ENCODE measurements at places on chromosomes 12 and 14.

DNA sequence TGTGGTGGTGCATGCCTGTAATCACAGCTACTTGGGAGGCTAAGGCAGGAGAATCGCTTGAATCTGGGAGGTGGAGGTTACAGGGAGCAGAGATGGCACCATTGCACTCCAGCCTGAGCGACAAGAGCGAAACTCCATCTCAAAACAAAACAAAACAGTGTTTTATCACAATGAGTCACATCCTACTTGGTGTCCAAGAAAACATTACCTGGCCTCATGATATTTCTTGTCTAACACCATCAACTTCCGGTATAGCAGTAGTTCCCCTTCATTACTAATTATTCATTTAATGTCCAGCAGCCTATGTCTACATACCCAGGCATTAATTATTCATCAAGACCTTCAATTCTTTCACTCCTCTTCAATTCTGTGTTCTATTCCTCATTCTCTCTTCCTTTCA, 115.5 kb downstream of the CCDC59 start:
- no peak for DNase-seq
- no peak overlapping the region for H3K27ac ChIP-seq
- H3K27me3 ChIP-seq: no peaks in the 10 kb centered on the region
- no peak overlapping the region for H3K4me3 ChIP-seq
- H3K4me1 ChIP-seq: no peaks in the 10 kb centered on the region

GRCh38 chr12:71460850-71461609, 21.4 kb downstream of the LGR5 start:
- no peaks in the 10 kb centered on the region for H3K27me3 ChIP-seq
- no peak overlapping the region for H3K4me3 ChIP-seq
- DNase-seq: peak; percentile 18
- H3K27ac ChIP-seq: no peak overlapping the region
- no peaks in the 10 kb centered on the region for H3K36me3 ChIP-seq
- no peaks in the 10 kb centered on the region for H3K4me1 ChIP-seq

GRCh38 chr12:76713986-76714385, 49.9 kb upstream of the ZDHHC17 start:
- no peak overlapping the region for H3K27ac ChIP-seq
- no peaks in the 10 kb centered on the region for H3K36me3 ChIP-seq
- no peak for DNase-seq
- no peak overlapping the region for H3K4me3 ChIP-seq
- no peaks in the 10 kb centered on the region for H3K27me3 ChIP-seq

GRCh38 chr14:73526036-73526984, 10.6 kb upstream of the ACOT1 start:
- no peaks in the 10 kb centered on the region for H3K4me1 ChIP-seq
- DNase-seq: no peak
- H3K27ac ChIP-seq: no peak overlapping the region

GRCh38 chr12:118714051-118714460, 267.3 kb upstream of the SRRM4 start:
- H3K27me3 ChIP-seq: no peaks in the 10 kb centered on the region
- no peaks in the 10 kb centered on the region for H3K36me3 ChIP-seq
- H3K4me3 ChIP-seq: no peak overlapping the region
- H3K4me1 ChIP-seq: no peaks in the 10 kb centered on the region
- peak; percentile 17 for DNase-seq
- no peak overlapping the region for H3K27ac ChIP-seq

- H3K27me3 ChIP-seq: no peaks in the 10 kb centered on the region
- H3K4me3 ChIP-seq: no peak overlapping the region
- H3K36me3 ChIP-seq: no peaks in the 10 kb centered on the region
- H3K27ac ChIP-seq: no peak overlapping the region
- DNase-seq: no peak
Observed at GRCh38 chr12:107458163-107458562, 227.4 kb upstream of the PWP1 start.

DNA sequence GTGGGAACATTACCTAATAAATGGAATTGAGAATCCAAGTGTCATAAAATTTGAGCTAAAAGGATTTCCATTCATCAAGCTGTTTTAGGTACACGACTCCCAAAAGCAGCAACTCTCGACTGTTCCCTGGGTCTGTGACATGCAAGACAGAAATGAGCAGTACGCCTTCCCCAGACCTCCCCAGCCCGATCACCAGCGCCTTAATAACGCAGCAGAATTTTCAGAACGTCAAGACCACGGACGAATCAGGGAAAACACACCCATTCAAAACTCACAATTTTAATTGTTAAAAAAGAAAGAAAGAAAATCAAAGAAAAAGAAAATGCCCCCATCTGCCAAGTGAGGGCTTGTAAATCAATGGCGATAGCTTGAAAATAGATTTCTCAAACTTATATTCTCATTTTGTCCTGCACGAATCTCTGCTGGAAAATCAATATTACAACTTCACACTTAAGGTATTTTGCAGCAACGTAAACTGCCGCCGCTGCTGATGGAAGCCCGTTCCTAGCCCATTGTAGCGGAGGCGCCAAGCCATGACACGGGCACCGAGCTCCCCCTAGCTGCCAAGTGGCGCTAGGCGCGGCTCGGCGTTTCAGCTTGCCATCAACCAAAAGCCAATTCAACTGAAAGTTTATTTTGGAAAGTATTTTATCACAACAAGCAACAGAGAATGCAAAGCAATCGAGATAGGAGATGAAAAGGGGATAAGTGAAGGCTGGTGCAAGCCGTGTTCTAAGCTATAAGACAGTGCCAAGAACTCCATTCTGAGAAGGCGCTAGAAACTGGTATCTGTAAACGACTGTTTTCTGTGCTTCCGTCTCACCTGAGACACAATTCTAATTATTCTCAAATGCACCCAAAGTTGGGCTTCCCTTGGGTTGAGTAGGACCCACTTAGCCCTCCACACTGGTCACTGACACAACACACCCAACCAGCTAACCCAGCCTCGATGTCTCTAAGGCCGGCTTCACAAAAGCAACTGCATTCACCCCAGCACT, 5.5 kb downstream of the BCL11B start:
- no peak overlapping the region for H3K27ac ChIP-seq
- H3K27me3 ChIP-seq: peaks cover 52% of the 10 kb centered on the region
- peaks cover 18% of the 10 kb centered on the region for H3K4me1 ChIP-seq
- no peak overlapping the region for H3K4me3 ChIP-seq
- peak; percentile 86 for DNase-seq

DNA sequence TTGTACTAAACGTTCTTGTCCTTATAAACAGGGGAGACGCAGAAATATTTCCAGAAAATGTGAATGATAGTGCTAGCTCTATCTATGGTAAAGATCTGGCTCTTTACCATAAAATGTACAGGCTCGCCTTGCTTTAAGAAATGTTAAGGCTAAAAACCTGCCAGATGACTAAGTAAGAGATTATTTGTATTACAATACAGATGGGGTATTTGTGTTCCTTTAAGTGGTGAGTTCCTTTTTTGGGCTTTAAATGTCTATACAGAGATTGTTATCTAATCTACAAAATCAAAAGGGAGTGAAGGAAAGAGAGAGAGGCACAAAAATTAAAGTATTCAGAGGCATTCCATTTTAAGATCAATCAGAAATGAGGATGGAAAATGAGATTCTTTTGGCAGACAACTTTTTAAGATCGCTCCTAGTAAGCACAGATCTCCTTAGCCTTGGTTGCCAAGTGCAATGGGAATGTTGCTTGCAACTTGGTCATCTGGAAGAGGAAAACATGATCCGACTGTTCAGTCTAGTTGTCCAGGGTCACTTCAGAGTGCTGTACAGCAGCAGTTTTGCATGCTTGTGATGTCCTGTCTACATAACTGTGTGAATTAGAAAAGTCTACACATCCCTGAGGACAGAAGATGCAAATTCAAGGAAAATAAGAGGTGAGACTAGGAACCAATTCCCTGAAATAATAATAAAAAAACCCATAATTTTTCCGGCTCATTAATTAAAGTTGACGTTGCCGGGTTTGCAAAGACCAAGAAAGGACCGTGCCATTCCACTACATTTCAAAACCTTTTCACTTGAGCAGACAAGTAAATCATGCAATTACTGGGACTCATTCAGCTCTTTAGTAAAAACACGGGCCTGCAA, 380.8 kb downstream of the EGLN3 start:
- DNase-seq: no peak
- H3K4me3 ChIP-seq: no peak overlapping the region
- no peaks in the 10 kb centered on the region for H3K36me3 ChIP-seq
- H3K27me3 ChIP-seq: no peaks in the 10 kb centered on the region
- H3K4me1 ChIP-seq: no peaks in the 10 kb centered on the region
- H3K27ac ChIP-seq: no peak overlapping the region

- peak; percentile 92 for DNase-seq
- peak within 1 kb of the TSS; percentile 99 for H3K4me3 ChIP-seq
- H3K4me1 ChIP-seq: peaks cover 18% of the 10 kb centered on the region
- no peaks in the 10 kb centered on the region for H3K36me3 ChIP-seq
Observed at GRCh38 chr14:32077081-32078022, at the start of gene ARHGAP5. Gene ARHGAP5, plus strand, starts transcription at chr14:32077304. Its CDS starts 13,366 bp downstream, at chr14:32090670.

- H3K4me3 ChIP-seq: no peak overlapping the region
- DNase-seq: peak; percentile 34
- no peaks in the 10 kb centered on the region for H3K27me3 ChIP-seq
- H3K36me3 ChIP-seq: no peaks in the 10 kb centered on the region
- H3K27ac ChIP-seq: no peak overlapping the region
- H3K4me1 ChIP-seq: peaks cover 4% of the 10 kb centered on the region
Observed at GRCh38 chr14:51897791-51898355, 37.5 kb downstream of the GNG2 start.

DNA sequence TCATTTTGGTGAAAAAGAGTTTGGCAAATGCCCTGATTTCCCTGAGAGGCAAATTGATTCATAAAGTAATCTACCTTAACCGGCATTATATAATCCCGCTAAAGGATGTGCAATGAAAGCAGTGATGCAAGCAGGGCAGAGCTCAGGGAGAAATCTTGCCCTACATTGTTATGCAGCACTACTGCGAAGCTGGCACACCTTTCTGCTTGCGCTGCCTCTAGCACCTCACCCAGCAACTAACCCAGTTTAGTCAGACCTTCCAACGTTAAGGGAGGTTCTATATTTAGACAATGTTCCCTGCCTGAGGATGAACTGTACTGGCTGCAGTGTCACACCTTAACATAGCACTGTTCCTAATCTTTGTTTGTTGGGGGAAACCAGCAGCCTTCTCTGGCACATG, 60.8 kb upstream of the CCDC196 start:
- no peaks in the 10 kb centered on the region for H3K27me3 ChIP-seq
- H3K27ac ChIP-seq: no peak overlapping the region
- H3K4me3 ChIP-seq: no peak overlapping the region
- DNase-seq: no peak

- H3K4me1 ChIP-seq: no peaks in the 10 kb centered on the region
- H3K4me3 ChIP-seq: no peak overlapping the region
- peaks cover 3% of the 10 kb centered on the region for H3K27me3 ChIP-seq
- H3K36me3 ChIP-seq: no peaks in the 10 kb centered on the region
Observed at GRCh38 chr12:119363490-119363889, 29.0 kb downstream of the CCDC60 start.

GRCh38 chr12:111841236-111841749, 735 bp upstream of the MAPKAPK5 start:
- peak overlapping the region; percentile 97 for H3K27ac ChIP-seq
- H3K4me3 ChIP-seq: peak overlapping the region; percentile 96
- H3K4me1 ChIP-seq: peaks cover 31% of the 10 kb centered on the region
- H3K36me3 ChIP-seq: peaks cover 23% of the 10 kb centered on the region

DNA sequence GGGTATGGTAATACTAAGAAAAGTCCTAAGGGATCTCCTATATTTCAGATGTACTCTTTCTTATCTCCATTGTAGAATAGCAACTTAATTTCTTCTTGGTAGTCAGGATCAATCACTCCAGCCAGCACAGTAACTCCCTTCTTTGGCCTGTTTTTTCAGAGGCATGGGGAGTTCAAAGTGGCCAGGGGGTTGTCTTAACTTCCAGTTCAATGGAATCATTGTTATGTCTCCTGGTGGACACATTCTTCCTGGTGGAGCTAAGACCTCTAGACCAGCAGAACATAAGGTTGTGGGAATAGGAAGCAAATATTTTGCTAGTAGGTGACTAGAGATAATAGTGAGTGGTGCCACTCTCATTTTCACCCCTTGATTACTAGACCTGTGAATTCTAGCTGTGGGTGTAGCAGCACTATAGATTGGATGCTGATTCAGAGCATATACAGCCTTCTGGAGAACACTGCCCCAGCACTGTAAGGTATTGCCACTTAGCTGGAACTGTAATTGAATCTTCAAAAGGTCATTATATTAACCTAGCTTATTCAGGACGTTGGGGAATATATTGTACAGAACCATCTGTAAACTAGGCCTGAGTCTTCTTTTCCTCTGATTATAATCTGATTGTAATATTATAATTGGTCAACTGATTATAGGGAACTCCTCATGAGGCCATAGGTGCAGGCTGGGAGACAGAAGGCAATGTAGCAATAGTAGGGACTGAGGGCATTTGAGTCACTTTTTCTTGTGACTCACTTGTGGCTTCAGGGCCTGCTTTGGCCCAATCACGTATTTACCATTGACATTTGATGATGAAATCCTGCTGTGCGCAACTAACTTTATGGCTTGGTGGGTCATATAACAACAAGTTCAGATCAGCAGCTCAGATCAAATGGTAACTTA, 60.2 kb upstream of the ATP2B1 start:
- no peaks in the 10 kb centered on the region for H3K27me3 ChIP-seq
- DNase-seq: no peak
- H3K4me1 ChIP-seq: no peaks in the 10 kb centered on the region
- H3K27ac ChIP-seq: no peak overlapping the region

DNA sequence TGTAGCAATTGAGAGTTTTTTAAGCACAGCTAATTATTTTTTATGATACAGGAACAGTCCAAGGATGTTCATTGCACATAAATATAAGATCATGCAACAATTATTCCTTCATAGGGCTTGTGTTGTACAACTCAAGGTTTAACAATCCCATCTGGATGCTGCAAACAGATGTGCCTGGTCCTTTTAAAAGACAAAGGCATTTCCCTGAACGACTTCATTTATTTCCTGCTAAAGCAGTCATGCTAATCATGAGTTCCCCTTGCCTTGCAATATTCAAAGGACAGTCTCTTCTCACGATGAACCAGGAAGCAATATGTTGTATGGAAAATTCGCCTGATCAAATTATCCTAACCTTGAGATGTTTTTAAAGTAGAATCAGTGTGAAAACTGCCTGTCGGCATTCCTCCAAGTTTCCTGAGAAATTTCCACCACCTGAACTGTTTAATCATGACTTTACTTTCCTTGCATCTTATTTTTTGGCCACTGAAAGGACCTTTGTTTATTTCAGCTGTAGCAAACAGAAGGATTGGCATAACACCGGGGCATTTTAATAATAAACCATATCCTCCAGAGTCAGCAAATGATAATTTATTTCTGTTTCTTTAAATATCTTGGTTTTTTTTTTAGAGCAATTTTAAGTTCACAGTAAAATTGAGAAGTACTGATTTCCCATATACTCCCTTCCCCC, 33.9 kb upstream of the TSPAN8 start:
- DNase-seq: no peak
- H3K4me1 ChIP-seq: no peaks in the 10 kb centered on the region
- H3K36me3 ChIP-seq: no peaks in the 10 kb centered on the region

DNA sequence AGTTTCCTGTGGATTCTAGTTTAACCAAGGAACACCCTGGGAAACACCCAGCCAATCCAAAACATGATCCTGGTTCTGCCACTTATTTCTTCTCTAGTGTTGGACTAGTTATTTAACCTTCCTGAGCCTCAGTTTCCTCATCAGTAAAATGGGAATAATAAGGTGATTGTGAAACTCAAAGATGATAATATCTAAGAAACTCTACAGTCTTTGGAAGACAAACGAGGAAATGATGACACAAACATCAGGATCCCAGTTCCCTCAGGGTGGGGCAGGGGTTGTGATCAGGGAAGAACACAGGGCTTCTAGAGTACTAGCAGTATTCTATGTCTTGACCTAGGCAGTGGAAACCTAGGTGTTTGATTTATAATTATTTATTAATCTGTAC, 18.1 kb upstream of the TMEM106C start:
- peaks cover 10% of the 10 kb centered on the region for H3K27me3 ChIP-seq
- H3K36me3 ChIP-seq: no peaks in the 10 kb centered on the region
- peaks cover 14% of the 10 kb centered on the region for H3K4me1 ChIP-seq
- DNase-seq: no peak
